ENCODE measurements at places on chromosomes 1 and 21.

GRCh38 chr1:24338447-24338846 lies 19.3 kb downstream of the GRHL3 start:
- no peak for DNase-seq

DNA sequence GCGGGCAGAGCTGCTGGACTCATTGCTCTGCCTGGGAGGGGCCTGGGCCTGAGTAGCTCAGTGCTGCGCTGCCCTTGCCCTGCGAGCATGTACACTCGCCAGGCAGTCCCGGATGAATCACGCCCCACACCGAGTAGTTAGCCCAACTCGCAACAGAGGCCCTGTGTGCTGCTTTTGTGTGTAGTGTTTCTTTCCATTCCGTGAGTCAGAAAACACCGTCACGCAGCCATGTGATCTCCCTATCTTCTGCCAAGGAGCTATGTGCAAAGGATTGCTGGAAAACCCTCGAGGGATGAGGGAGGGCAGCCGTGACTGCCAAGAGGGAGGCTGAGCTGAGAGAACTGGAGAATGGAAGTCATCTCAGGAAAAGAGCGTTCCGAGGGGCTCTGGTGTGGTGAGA lies 37.3 kb downstream of the NENF start:
- DNase-seq, result peak; percentile 96

DNA sequence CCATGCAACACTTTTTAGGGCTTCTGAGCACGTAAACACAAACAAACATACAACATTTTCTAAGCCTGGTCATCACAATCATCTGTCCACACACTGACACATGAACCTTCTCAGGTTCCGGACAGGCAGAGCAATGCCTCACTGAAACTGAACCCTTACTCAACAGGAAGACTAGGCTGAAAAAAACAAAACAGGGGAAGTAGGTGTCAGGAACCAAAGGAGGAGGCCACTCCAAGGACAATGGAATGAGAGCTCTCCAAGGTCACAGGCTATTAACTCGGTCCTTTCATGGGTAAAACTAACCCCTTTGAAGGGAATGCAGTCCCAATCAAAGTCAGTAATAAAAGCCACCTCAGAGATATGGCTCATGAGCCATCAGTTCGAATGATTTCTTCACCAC lies 76.6 kb downstream of the FAM78B start:
- DNase-seq, result no peak

- no peak for DNase-seq
Measured at GRCh38 chr21:25569084-25569483, 38.2 kb downstream of the MRPL39 start.

GRCh38 chr1:9317591-9318417 lies 25.1 kb downstream of the SPSB1 start:
- DNase-seq, result no peak

GRCh38 chr1:24403806-24404205 lies 9.8 kb downstream of the STPG1 start:
- no peak for DNase-seq

GRCh38 chr1:12163210-12163609 lies 3.6 kb upstream of the TNFRSF1B start:
- DNase-seq, result no peak

DNA sequence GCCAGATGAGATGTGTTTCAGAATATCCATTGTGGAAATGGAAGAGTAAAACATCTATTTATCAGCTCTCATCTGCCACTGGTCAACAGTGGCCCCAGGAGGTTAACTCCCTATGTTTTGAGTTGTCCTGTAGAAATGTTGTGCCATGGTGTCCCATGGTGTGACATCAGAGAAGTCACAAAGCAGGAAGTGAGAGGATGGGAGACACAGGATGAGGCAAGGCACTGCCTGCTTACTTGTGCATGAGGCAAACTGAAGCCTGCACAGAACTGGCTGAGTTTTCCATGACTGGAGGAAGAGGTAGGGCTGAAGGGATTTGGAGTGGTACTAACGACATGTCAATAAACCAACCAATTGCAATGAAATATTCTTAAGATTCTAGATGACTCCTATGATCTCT lies 131.5 kb upstream of the ZNF644 start:
- DNase-seq, result no peak

DNA sequence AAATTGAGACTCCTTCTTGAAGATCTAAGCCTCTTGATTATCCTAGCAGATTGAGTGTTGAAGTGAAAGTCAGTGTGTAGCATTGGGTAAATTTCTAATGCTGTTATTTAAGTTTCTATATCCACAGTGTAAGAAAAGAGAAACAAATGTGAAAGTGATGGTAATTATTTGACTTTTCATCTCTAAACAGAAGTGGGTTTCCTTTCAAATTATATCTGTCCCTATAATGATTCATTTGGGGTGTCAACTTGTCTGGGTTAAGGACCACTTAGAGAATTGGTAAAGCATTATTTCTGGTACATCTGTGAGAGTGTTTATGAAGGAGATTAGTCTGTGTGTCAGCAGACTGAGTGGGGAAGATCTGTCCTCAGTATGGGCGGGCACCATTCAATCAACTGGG lies 133.0 kb upstream of the HMCN1 start:
- no peak for DNase-seq

- DNase-seq, result peak; percentile 83
Measured at GRCh38 chr1:59678493-59679228, 136.1 kb upstream of the HOOK1 start.

DNA sequence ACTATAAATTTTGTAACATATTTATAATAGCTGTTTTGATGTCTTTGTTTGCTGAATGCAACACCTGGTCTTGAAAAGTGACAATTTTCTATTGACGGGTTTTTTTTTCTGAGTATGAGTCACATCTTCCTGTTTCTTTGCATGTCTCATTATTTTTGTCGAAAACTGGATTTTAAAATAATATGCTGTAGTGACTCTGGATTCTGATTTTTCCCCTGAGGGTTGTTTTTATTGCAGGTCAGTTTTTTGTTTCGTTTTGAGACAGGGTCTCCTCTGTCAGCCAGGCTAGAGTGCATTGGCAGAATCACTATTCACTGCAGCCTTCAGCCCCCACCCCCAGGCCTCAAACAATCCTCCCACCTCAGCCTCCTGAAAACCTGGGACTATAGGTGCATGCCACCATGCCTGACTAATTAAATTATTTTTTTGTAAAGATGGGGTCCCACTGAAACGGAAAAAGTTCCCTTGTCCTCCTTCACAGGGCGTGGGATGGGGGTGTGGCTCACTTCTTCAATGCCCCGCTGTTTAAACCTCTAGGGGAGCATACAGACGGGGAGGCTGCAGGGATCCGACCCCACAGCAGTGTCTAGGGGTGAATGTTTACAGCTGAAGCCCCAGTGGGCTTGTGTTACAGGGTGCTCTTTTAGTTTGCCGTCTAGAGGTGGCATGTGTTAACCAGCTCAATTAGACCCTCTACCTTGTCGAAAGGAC lies 11.3 kb upstream of the PPIE start:
- no peak for DNase-seq

GRCh38 chr1:152658649-152659048 lies 4.5 kb upstream of the LCE2D start:
- DNase-seq, result no peak

- no peak for DNase-seq
Measured at GRCh38 chr1:16077406-16078245, 4.2 kb upstream of the FAM131C start.

GRCh38 chr1:14255233-14255632 lies 343.3 kb upstream of the KAZN start:
- no peak for DNase-seq

GRCh38 chr1:238892612-238893011 lies 493.8 kb upstream of the CHRM3 start:
- DNase-seq, result no peak

GRCh38 chr1:8754993-8755392 lies 62.4 kb downstream of the RERE start:
- DNase-seq, result no peak

DNA sequence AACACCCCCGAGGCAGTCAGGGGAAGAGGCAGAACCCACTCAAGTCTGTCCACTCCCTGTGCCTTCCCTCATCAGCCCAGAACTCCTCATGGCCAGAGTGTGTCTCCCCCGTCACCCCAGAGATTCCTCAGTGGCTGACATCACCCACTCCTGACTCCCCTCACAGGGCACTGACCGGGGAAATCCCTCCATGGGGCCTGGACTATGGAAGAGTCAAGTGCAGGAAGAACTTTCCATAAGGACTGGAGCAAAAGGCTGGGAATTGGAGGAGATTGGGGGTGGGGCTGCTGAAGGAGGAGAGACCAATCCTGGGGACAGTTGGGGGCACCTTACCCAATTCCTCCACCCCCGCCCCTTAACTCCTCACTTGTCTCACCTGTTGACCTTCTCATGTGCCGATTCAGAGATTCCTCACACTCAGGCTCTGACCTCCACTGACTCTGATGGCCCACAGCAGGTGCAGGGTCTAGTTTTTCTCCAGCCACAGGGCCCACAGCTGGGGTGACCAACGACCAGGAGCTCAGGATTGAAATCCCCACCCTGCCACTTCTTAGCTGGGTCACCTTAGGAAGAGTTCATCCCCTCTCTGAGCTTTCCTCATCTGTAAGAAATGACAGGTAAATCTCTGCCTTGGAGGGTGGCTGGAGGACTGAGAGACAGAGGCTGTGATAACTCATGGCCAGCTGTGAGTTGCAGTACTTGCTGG lies 481 bp upstream of the EXTL1 start:
- DNase-seq, result no peak

GRCh38 chr1:1906185-1907097 lies 8.6 kb upstream of the CALML6 start:
- DNase-seq, result peak; percentile 90

- DNase-seq, result no peak
Measured at GRCh38 chr1:21674957-21675356, 5.8 kb upstream of the RAP1GAP start.

DNA sequence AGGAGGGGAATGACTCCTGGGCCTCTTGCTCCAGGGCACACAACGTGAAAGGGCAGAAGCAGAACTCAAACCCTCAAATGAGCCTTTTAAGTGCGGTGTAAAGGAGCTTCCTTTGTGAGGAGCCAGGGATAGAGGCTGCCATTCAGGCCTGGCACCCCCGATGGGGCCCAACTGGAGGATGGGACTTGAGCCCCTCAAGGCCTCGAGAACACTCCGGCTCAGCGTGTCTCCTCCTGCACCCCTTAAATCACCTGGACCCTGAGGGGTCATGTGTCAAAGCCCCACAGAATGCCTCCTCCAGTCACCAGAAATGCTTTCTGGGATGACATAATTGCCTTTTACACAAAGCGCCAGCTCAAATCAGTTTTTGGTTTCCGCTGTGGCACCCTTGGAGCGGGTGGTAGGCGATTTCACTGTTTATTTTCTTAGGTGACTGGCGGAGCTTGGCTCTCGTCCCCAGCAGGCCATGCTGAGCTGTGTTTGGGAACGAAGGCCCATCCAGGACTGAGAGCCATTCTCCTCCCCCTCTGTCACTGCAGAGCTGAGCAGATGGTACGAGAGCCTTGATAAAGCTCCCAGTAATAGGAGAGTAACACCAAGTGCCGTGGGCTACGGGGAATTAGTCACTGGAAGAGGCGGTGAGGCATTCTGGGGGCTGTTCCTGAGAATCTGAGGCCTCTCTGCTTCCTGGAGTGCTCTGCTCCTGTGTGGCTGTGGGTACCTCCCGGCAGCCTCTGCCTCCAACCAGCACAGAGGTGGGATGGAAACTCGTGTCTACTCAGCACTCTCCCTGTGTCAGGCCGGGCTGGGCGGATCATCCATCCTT lies 163.0 kb downstream of the GRIK3 start:
- DNase-seq, result no peak

DNA sequence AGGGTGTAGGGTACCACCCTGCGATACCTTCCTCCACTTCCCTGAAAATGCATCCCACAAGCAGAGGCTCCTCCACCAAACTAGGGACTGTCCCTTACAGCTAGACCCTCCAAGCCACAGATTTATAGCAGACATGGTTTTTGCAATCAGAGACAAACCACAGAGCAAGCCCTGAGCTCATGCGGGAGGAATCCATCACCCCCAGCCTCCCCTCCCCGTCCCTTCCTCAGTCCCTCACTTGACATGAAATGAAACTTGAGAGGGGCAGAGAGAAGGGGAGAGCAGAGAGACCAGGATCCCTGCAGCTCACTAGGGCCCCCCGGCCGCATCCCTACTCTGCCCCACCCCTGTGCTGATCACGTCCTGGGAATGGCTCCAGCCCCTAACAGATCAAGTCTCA lies 94.9 kb downstream of the MRPL37 start:
- DNase-seq, result peak; percentile 65

- DNase-seq, result no peak
Measured at GRCh38 chr1:160436966-160437365, 36.6 kb downstream of the VANGL2 start.

DNA sequence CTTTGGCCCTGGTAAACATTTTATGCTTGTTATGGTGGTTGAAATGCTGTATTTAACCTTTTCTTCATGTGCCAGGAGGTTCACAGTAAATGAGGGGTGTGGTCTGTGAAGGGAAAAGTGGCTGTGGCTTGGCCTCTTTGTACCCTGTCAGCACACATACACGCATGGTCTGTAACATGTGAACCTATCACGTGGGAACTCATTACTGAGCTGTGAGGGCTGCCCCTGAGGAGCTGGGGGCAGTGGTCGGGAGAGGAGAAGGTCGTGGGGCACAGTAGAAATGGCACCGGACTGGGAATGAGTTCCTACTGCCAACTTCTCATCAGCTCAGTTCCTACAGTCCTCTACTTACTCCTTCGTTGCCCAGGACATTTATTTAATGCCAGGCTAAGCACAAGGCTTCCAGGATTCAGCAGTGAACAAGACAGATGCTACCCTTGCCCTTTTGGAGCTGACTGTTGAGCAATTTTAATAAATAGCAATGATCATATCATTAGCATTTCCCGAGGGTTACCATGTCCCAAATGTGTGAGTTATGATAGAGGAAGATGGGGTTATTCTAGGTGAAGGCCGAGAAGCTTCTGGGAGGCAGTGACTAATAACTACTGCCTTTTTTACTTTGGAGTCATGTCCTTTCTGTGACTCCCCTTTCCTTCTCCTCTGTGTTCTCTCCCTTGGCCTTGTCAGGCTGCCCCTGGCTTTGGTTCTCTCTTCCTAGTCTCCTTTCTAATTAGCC lies 38.8 kb downstream of the DDR2 start:
- peak; percentile 79 for DNase-seq

GRCh38 chr1:67209521-67209920 lies 43.3 kb downstream of the IL23R start:
- no peak for DNase-seq

GRCh38 chr1:184037849-184038591 lies 492 bp upstream of the COLGALT2 start:
- DNase-seq, result no peak

Data from AG08395 (cell line).